ENCODE measurements at places on chromosomes 2 and 18.

- no peak for DNase-seq
Measured at GRCh38 chr2:94873362-94874276, 2.4 kb downstream of the TEKT4 start.

DNA sequence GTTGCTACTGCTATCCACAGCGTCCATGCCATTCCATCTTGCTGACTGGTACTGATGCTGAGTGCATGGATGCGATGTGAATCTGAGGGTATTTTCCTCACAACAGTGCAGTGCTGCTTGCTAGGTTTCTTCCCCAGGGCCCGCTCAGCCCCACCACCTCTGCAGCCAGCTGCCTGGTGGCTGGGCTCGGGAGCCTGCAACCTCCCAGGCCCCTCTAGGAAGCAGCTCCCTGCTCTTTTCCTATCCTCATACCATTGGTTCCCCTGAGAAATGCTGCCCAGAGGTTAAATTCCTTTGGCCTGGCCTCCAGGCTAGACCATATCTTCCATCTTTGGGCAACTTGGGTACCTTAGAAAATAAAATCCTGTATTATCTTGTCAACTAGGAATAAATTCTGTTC, 413.6 kb downstream of the TGIF1 start:
- DNase-seq, result no peak

GRCh38 chr2:25548601-25549000, 124.8 kb downstream of the DTNB start:
- no peak for DNase-seq

DNA sequence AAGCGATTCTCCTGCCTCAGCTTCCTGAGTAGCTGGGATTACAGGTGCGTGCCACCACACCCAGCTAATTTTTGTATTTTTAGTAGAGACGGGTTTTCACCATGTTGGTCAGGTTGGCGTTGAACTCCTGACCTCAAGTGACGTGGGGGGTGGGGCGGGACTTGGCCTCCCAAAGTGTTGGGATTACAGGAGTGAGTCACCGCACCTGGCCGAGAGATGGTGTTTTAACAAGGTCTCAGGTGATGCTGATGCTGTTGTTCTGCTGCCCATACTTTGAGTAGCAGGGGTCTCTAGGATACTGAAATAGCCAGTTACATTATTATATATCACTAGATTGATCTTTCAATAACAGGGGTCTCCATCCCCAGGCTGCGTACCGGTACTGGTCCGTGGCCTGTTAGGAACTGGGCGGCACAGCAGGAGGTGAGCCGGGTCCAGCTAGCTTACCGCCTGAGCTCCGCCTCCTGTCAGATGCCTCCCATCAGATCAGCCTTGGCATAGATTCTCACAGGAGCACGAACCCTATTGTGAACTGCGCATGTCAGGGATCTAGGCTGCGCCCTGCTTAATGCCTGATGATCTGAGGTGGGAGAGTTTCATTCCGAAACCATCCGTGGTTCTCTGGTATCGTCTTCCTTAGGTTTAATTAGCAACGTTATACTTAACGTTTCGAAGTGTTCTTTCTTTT, 48.3 kb upstream of the SLC38A11 start:
- no peak for DNase-seq

DNA sequence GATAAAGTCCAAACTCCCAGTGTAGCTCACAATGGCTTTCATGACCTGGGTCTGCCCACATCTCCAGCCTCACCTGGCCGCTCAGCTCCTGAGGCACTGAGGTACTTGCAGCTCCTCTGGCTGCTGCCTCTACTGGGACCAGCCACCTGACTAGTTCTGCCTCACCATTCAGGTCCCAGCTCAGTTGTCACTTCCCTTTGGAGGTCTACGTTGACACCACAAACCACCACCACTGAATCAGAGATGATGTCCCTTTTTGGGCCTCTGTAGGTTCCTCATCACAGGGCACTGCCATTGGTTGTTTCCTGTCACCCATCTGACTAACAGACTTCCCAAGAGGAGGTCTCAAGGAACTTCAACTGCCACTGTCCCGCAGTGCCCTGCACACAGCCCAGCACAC, 21.2 kb downstream of the SPP2 start:
- no peak for DNase-seq

GRCh38 chr2:145156199-145156598, 636.3 kb upstream of the ZEB2 start:
- DNase-seq, result no peak
